COR-L47 (cell line): ENCODE measurements at places on chromosomes 16 and 17.

GRCh38 chr16:25155553-25156460, 44.3 kb downstream of the LCMT1 start:
- DNase-seq: no peak

- no peak for DNase-seq
Observed at GRCh38 chr16:66489818-66490217, 60.1 kb downstream of the TK2 start.

- DNase-seq: no peak
Observed at GRCh38 chr16:72991211-72991610, 56.7 kb downstream of the ZFHX3 start.

DNA sequence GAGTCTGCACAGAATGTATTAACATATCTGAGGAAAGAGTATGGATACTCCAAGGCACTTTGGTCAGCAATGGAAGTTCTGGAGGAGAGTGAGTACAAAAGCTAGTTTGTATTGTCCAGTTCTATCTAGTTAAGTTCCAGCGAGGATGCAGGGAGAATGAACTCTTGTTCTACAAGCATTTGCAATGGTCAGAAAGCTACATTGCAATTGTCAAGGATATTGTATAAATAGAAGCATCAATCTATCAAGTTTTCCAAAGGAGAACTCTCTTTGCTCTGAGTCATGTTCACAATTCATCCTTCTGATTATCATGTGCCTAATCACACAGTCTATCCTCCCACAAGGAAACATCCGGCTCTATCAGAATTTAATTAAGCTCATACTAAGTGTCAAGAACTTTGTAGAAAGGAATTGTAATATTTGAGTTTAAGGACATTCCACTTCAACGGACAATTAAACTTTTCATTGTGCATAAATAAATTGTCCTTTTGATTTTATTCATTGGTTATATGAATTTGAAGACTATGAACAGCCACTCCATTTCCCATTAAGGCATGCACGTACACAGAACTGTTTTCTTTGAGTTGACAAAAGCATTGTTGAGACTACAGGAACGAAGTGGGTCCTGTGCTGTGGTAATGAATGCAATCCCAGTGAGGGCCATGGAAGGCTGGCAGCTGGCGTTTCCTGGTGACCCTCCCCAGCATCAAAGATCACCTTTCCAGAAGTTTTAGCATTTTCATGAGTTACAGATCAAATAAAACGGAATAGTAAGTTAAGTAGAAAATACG, 973.5 kb upstream of the GOT2 start:
- DNase-seq: no peak
